ENCODE measurements at places on chromosomes 3 and 15.
A peak's percentile ranks its signal among the peaks of the same experiment; 100 is the strongest.

DNA sequence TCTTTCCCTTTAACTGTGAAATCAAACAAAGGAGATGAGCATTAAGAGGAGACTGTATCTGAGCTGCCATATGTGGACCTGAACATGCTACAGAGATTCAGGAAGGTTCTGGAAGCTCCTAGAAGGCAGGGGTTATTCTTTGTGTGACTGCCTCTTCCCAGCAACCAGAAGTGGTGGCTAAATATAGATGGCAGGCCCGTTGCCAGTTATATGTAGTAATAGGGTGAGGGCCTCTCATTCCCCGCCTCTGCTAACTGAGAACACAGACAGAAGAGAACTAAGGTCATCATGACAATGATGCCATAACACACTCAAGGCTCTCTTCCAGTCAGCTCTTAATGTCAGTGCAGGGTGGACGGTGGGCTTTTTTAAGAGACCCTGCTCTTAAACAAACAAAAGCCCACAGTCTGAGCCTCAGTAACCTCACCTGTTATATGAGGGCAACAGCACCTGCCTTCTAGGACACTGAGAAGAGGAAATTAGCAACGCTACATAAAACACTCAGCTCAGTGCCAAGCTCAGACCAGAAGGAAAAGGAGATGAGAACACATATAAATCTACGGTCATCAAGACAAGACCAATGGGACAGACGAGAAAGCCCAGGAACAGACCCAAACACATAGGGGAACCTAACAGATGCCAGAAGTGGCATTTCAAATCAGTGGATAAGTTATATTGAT is 22.3 kb downstream of the CFAP92 start:
- DNase-seq = no peak

DNA sequence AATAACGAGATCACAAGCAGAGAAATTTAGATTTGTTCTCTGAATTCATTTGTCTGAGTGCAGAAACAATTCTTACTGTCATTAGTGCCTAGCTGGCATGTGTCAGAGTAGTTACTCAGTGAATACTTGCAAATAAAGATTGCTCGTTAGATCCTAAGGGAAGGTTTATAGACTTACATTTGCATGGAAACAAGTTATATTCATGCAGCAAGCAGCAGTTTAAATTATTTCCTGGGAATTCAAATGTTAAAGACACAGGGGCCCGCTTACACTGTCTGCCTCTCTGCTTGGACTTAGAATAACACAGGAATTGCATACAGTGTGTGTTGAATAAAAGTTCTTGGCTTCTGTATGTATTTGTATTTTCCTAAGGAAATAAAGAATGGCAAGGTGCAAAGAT is 680.6 kb upstream of the NECTIN3 start:
- no peak for DNase-seq

DNA sequence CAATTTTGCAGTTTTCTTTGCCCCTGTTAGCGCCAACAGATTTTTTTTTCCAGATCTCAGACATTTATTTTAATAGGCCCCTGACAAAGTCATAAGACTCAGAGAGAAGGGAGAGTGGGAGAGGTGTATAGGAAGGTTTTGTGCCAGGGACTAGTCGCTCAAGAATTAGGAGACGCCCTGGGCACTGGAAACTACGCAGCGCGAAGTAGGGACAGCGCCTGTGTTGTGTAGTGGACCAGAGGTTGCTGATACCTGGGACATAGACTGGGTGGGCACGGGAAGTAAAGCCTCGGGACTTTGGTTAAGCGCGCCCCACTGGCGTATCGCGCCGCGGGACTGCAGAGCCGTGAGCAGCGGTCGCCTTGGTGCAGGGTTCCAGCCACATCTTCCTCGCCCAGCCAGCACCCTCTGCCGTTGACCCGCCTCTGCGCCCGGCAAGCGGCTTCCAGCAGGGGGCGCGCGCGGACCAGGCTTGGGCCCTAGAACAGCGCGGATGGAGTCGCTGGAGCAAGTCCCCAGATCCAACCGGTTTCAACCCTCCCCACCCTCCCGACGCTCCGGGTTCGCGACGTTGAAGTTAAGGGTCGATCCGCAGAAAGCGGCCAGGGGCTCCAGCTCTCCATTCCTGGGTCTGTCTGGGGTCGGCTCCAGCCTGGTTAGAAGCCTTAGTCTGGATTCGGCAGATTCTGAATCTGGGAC is 3.0 kb upstream of the ISLR2 start:
- peak; percentile 73 for DNase-seq

DNA sequence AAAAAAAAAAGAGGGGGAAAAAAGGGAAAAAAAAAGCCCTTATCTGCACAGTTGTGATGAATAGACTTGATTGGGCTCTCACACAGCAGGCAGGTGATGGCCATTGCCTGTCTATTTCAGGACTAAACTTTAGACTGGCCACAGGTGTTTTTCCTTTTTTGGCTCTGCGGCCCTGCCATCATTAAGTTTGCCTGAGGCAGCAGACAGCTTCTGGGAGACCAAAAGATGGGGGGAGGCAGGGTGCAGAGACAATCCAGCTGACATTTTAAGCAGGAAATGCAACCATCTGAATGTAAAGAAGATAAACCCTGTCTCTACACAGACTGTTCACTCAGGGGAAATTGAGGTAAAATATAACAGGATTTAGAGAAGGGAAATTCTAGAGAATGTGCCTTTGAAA is 295.0 kb upstream of the KCNH8 start:
- no peak for DNase-seq

GRCh38 chr3:46542344-46542743 is 23.8 kb downstream of the LRRC2 start:
- no peak for DNase-seq

DNA sequence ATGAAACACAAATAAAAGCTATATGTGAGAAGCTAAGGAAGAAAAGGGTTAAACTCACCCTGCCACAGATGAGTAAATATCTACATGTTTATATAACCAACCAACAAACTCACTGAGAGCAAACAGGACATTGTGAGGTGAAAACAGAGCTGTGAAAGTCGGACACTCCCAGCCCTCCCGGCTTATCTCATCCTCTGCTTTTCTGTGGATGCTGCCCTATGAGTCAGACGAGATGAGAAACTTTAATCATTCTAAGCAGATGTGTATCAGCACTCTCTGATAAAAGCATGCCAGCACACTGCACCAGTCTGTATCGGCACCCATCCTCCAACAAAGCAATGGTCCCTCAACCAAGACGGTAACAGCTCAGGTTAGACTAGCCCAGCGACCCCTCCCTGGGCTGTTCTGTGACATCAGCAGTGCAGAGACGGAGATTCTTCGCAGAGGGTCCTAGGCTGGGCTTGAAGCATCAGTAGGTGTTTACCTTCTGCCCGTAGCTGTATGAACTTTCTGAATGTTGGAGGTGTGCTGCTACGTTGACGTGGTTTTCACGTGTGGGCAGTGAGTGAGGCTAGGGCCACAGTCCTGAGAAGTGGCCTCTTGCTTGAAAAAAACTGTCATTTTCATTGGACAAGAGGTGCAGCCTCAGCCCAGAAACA is 119.8 kb upstream of the ALDH1A3 start:
- DNase-seq = peak; percentile 81

GRCh38 chr3:24493746-24494617 is 668 bp downstream of the THRB start:
- peak; percentile 54 for DNase-seq

GRCh38 chr3:32577581-32578556 is 7.2 kb upstream of the DYNC1LI1 start:
- DNase-seq = peak; percentile 43

DNA sequence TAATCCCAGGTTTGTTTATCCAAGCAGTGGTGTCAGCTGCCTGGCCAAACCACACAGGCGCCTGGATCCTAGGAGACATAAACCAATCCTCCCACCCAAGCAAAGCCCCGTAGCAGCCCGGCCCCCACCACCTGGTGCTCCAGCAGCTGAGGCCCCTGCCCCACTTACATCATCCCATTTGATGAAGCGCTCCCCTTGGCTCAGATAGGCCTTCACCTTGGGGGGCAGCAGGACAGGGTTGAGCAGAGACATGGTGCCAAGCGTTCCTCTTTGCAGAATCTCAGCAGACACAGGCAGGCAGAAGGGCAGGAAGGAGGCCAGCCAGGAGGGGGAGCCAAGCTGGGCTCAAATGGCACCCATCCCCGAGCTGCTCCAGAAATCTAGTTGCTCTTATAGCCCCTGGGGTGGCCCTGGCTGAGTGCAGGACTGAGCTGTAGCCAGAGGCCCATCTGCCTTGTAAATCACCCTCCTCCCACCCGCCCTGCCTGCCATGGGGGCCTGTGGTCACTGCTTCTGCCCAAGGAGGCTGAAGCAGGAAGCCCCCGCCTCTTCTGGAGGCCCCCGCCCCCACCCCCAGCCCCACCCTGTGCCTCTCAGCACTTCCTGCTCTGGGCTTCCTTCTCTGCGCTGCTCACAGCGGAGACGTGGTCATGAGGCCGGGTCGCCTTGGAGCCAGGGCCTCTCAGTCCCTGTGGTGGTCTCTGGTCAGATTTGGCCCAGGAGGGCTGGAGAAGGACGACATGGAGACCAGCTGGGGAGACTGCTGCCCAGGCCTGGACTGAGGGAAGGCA is at the start of gene PLCB2:
Gene PLCB2 (minus strand): TSS at position 515 of the 791 bp plus-strand sequence. CDS start 263 bp downstream, at position 252.
- DNase-seq = no peak
